ENCODE measurements at places on chromosomes 3 and 15.

- DNase-seq: no peak
Observed at GRCh38 chr15:46137443-46137842, 502.6 kb downstream of the SQOR start.

DNA sequence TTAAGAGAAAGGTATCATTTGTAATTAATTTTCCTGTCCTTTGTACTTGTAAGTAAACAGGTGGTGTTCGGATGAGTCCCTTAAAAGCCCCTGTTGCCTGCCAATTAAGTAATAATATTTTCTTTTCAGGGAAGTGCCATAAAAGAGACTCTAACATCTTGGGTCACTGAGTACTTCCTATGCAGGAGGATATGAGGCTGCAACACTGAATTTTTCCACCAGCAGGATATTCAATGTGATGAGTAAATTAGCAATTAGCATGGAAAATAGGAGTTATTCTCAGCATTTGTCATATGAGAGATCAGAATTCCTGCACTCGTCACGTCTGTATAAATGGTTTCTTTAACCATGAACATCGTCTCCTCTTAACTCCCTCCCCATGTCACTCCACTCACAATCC, 45.4 kb downstream of the WWTR1 start:
- no peak for DNase-seq

DNA sequence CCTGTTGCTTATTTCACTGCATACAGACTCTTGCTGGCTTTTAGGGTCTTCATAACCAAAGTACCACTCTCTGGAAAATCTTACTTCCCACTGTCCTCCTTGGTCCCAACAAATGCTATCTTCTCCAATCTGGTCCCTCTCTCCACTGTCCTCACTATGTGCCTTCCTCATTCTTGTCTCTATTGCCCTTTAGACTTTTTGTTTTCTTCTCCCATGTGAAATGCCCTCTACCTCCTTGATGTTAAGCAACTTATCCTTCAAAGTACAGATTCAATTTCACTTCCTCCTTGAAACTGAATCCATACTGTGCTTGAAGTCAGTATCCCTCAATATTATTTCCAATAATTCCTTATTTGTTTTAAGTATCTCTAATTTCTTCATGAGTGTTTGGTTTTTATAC, 60.8 kb downstream of the CGGBP1 start:
- no peak for DNase-seq

DNA sequence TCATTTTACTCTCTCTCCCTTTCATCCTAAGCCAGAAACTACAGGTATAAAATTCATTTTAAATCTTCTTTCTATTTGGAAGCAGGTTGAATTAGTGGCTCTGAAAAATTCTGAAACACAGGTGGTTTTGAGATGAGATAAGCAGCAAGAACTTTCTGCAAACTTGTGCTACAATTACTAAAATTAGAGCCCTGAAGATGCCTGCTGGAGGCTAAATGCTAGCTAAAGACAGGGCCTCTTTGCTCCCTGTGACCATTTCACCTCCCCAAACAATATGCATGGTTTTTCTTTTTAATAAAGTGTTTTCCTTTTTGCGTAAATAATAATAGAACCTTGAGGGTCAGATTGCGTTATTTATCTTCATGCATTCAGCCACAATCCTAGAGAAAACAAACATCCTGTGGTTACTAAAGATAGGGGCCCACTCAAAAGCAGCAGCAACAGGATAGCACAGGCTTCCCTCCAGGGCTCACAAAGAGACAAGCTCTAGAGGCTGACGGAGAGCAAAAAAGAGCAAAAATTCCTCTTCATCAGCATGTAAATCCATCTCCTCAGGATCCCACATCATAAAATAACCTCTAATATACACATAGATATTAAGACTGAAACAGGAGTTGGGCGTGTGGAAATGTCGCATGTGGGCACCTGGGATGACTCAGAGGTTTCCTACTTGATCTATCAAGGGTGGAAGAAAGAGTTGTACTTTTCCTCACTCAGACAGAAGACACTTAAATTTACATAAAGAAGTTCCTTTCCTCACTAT, 26.5 kb upstream of the CP start:
- no peak for DNase-seq

- DNase-seq: no peak
Observed at GRCh38 chr15:95557226-95558046, 773.1 kb upstream of the NR2F2 start.

- no peak for DNase-seq
Observed at GRCh38 chr15:90909976-90910375, 6.9 kb downstream of the MAN2A2 start.
